Activated naive CD4-positive, alpha-beta T cell treated with anti-CD3 and anti-CD28 coated beads, Interleukin-2, amount 10 ng/mL, durations not matched to agents 7 days and 5 days (primary cell): ENCODE measurements at places on chromosomes 2 and 18.

- DNase-seq: no peak
Measured at GRCh38 chr2:71336384-71336783, 4.8 kb downstream of the ZNF638 start.

- no peak for DNase-seq
Measured at GRCh38 chr2:227473122-227473461, 1.1 kb downstream of the AGFG1 start.

DNA sequence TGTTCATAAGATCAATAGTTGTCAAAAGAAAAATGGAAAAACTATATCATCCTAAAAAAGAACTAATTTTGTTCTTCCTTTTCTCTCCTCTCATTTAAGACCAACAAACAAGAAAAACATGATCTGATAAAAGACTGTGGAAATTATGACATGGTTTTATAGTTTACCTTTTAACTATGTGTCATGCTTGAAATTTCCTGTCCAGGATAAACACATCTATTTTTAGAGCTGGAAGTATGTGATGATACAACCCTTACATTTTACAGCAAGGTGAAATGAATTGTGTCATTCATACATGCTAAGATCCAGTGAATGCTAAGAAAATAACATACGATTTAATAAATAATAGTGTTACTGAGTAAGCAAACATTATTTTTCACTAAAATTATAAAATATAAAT, 89.9 kb downstream of the GULP1 start:
- no peak for DNase-seq

DNA sequence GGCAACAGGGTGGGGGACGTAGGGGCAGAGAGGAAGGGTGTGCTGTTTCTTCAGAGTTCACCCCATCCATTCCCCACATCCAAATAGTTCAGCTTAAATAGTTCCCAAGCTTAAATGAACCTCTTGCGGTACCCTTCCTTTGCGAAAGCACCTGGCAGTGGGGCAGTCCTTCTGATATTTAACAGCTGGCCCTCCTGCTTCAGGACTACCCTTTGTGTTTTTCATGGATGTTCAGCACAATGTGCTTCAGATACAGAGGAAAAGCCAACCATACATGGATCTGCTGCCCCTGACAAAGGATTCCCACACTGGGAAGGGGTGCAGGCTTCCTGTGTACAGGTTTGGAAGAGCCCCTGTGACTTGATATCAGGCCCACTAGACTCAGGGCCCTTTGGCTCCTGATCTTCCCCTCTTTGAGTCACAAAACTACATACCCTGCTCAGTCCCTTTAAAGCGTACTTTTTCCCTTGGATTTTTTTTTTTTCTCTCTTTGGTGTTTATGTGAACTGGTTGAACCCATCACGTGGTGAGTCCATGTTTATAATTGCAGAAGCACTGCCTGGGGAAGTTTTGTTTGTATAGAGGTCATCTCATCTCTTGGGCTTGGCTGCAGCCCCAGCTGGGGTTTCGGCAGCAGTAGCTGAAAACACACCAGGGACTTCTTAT, 45.3 kb upstream of the IGFBP5 start:
- no peak for DNase-seq

- DNase-seq: no peak
Measured at GRCh38 chr2:235945608-235946140, 222.5 kb downstream of the GBX2 start.

- no peak for DNase-seq
Measured at GRCh38 chr2:131125195-131125757, 20.1 kb downstream of the PLEKHB2 start.

- no peak for DNase-seq
Measured at GRCh38 chr18:32974421-32975162, 201.8 kb upstream of the KLHL14 start.

- no peak for DNase-seq
Measured at GRCh38 chr18:23553887-23554286, 32.4 kb downstream of the NPC1 start.

DNA sequence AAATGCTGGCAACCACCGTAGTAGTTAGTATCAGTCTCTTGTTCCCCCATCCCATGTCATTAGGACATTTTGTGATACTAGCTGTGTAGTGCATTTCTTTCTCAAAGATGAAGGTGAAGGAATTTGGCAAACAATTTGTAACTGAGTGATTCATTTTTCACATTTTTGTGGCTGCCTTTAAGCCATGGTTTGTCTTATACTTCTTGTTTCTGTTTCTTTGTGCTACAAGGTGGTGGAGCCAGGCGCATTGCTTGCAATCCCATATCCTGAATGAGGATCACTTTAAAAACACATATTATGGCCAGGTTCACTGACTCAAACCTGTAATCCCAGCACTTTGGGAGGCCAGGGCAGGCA, 40.6 kb downstream of the GPD2 start:
- DNase-seq: no peak

GRCh38 chr2:216159144-216159543, 50.0 kb downstream of the XRCC5 start:
- no peak for DNase-seq

GRCh38 chr18:10453261-10453805, 1.1 kb upstream of the APCDD1 start:
- DNase-seq: no peak

DNA sequence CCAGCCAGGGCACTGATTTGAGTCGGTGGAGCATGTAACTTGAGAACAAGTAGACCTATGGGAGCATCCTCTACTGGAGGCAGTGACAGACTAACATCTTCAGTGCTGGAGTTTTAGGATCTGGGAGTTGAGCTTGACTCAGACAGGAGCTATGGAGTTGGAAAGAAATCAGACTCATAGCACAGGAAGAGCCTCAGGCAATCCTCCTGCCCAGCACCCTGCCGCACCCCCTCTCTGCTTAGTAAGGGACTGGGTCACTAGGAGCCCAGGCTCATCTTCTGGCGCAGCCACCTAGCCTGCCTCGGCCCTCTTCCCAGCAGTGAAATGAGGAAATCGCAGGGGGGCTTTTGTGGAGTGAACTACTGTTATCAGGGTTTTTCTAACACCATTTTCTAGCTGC, 3.6 kb downstream of the ARID5A start:
- DNase-seq: no peak

DNA sequence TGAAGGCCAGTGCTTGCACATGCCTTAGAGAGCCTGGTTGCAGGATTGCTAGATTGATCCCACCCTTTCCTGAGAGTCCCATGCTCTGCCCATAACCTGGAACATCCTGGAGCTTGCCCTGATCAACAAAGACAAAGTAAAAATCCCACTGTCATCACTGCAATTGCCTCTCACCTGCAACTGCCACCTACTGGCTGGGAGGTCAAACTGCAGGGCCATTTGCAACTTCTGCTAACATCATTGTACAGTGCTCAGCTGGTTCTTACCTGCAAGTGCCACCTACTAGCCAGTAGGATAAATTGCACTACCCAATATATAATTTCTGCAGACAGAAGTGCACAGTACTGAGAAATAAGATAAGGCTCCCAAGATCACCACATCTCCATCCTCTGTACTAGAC, 947.5 kb downstream of the CPS1 start:
- no peak for DNase-seq

- no peak for DNase-seq
Measured at GRCh38 chr18:35620765-35621164, 39.2 kb downstream of the GALNT1 start.
